Tongue (tissue), 3 donors: ENCODE measurements at places on chromosomes 11 and 22. TPM values are rescaled to one million over a fixed set of nuclear protein-coding genes. Genes with fewer than 3 reads are reported as not detected.

KCTD17 gene
- total RNA-seq = 22.4 TPM

IL18 gene
- 5.2 TPM for total RNA-seq

VEGFB gene
- total RNA-seq = 46.5 TPM

MAP6 gene
- 8.9 TPM for total RNA-seq
